ENCODE measurements at places on chromosomes 16 and 17.

DNA sequence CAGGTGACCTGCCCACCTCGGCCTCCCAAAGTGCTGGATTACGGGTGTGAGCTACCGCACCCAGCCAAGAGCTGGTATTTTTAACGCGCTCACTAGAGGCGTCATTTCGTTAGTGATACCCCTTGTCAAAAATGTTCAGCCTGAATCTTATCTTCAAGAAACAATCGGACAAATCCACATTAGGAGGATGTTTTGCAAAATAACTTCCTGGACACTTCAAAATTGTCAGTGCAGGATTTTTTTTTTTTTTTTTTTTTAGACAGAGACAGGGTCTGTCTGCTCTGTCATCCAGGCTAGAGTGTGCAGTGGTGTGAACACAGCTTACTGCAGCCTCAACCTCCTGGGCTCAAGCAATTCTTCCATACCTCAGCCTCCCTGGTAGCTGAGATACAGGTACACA, 63.0 kb downstream of the RMI2 start:
- DNase-seq = no peak

- DNase-seq = peak; percentile 35
These were observed 197.6 kb downstream of the CDH13 start for GRCh38 chr16:82824408-82824807.

DNA sequence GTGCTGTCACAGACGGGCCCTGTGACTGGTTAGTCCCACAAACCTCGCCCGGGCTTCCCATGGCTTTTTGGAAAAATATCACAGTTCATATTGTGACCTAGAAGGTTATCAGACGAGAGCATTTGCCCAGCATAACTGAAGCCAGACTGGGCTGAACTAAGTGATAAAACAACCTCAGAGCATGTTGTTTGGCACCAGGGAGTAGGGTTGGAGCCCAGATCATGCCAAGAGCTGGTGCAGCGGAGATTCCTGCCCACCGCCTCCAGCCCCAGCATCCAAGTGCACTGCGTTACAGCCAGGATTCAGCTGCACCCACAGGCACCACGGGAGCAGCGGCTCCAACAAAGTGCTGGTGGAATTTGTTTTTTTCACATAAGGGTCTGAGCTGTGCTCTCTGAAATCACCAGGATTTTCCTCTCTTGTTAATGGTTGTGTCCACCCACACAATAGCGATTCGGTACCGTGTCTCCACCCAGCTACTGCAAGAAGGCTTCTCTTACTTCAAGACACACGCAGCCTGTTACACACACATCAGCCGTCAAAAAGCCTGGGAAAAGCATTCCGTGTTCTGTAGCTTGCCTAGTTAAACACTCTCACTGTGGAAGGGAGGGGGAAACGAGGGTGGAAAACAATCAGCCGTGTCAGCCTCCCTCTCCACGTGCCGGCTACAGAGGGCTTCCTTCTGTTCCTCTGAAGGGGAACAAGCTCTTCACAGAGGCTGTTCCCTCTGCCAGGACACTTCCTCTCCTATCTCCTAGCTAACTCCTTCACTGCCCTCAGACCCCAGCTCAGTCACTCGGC, 273.8 kb downstream of the C16orf95 start:
- peak; percentile 75 for DNase-seq

GRCh38 chr17:34886831-34887230, 74.4 kb downstream of the CCT6B start:
- no peak for DNase-seq

GRCh38 chr17:71709946-71710345, 410.9 kb upstream of the SOX9 start:
- DNase-seq = no peak
